Epithelial cell of esophagus (primary cell): ENCODE measurements at places on chromosomes 13 and 19.
A peak's percentile ranks its signal among the peaks of the same experiment; 100 is the strongest.

DNA sequence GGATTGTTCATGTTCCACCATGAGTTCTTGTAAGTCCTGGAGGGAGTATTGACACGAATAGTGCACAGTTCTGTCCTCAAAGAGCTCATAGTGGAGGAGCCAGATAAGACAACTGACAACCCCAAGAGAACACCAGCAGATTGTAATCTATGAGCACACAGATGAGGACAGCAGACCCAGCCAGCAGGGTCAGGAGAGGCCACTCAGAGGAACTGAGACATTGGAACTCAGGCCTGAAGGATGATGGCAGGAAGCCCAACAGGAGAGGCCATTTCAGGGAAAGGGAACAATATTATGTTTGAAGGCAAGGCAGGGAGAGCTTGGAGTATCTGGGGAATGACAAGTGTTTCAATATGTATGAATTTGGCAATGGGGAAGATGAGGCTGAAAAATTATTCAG lies 63.7 kb upstream of the IPO5 start:
- DNase-seq = no peak

DNA sequence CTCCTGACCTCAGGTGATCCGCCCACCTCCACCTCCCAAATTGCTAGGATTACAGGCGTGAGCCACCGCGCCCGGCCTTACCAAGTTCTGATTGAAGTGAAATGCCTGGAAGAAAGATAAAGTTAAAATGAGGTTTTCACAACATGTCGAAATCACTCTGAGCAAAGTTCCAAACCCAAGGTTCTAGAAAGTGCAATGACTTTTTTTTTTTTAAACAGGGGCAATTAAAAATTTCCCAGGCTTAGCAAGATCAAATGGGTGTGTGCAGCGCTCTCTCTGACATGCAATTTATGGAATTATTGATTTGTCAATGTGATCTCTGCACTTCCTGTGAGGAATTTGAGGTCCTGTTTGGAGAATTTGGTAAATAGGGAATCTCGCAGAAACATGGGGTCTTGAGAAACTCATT lies 12.8 kb upstream of the MAP2K2 start:
- no peak for DNase-seq

DNA sequence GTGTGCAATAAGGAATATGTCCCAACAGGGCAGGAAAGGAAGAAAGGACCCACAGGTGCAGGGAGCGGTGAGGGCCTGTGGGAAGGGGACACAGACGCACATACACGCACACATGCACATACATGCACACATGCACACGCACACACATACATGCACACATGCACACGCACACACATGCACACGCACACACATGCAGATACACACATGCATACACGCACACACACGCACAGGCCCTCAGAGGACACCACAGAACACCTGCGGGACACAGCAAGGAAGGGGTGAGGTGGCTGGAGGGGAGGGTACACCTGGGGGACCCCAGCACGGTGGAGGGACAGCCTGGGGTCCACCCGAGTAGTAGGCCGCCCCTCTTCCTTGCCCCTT lies 12.9 kb downstream of the PIP5K1C start:
- DNase-seq = no peak

GRCh38 chr13:110092831-110093247 lies 214.1 kb downstream of the COL4A1 start:
- no peak for DNase-seq

GRCh38 chr13:95188128-95188527 lies 113.1 kb downstream of the ABCC4 start:
- DNase-seq = no peak

DNA sequence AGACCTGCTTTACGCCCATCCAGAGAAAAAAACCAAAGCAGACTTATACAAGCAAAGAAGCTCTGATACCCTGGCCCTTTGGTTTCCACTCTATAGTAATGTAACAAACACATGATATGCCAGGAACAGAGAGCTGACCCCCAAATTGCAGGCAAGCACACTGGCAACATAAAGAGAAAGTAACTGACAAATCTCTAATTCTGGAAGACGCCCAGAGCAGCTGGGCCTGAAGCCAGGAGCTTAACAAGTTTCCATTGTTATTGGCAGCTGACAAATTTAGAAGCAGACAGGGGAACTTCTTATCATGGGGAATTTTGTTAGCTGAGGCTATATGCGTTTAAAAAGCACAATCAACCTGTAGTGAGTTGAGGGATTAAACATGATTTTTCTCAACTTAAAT lies 158.0 kb downstream of the DLEU7 start:
- DNase-seq = peak; percentile 46

GRCh38 chr19:34337739-34338138 lies 27.3 kb upstream of the GPI start:
- DNase-seq = no peak

- peak; percentile 36 for DNase-seq
Observed at GRCh38 chr19:44640518-44640917, 3.2 kb upstream of the PVR start.

DNA sequence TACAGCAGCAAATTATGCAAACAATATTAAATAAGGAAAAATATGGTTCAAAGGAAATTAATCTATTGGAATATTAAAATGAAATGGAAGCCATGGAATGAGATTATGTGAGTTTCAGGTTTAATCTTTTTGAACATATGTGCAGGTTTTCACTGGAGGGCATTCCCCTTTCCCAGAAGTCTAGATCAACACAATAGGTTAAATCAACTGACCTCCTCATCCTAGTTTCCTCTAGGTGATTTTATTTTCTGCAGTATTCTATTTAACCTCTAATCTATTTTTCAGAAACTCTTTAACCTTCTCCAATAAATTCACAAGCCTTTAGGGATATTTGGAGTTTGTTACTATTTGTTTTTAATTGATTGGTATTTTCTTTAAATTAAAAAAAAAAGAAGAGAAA lies 2657.6 kb upstream of the PCDH20 start:
- DNase-seq = no peak

DNA sequence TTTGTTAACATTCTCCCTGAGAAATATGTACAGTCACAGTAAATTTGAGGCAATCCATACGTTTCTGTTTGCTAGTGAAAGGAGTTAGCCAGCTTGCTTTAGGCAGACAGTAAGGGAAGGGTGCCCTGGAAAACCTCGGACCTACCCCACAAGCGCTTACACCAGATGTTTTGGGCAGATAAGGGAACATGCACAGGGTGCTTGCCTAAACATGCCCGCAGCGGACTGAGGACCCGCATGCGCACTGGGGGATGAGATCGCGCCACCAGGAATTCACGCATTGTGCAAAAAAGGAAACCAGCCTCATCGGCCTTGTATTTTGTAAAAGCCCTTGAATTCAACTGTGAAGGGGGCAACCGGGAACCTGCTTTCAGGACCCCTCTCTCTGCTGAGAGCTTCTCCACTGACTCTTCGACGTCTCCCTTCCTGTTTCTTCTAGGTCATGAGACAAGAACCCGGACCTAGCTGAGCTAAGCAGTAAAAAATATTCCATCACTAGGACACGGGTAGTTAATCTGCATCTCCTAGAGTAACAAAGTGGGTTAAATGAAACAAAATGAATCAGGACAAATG lies 1399.2 kb upstream of the ATXN8OS start:
- no peak for DNase-seq

GRCh38 chr13:38202740-38203139 lies 146.9 kb upstream of the UFM1 start:
- DNase-seq = peak; percentile 78

DNA sequence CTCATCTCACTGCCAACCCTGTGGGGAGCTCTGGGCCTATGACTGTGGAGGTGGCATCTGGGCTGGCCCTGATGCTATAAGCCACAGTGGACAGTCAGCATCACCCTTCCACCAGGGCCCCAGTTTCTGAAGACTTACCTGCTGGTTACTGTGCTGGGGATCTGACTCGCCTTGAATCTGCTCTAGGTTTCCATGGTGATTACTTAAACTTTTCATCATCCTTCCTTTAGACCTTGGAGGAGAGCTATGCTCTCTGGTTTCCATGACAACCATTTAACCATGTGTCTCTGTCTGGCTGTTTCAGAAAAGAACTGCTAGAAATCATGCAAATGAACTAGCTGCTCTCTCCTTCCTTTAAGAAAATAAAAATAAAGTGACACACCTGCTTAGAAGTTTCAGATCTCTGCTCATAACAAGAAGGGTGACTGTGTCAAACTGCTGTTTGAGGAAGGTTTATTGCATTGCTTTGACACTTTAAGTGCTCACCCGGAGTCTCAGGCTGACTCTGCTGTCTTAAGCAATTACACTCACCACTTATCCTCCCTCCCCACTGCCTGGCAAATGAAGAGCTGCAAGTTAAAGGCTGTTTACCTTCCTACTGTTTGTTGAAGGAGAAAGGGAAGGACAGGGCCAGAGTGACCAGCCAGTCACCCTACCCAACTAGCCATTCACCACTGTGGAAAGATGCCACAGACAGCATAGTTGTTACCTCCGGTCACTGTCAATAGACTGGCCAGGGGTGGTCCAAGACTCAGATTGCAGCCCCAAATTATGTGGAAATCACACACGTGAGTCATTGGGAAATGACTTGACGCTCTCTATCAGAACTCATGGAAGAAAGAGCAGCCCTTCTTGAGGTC lies 87.6 kb downstream of the HSPH1 start:
- peak; percentile 46 for DNase-seq

DNA sequence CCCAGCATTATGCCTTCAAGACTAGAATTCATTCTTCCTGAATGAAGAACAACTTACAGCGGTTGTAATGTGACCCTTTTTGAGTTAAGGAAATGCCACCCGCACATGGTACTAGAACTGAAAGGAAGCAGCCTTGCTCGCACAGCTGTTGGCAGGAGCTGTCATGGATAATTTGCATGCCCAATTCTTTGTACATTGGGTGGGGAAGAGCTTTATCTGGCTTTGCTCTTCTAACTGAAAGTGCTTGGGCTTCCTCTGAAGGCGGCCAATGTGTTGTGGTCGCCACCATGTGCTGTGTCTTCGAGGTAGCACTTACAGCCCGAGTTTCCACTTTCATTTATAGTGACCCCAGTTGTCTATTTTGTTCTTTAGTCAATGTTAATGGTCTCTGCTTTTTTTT lies 3.4 kb downstream of the CCNE1 start:
- no peak for DNase-seq

DNA sequence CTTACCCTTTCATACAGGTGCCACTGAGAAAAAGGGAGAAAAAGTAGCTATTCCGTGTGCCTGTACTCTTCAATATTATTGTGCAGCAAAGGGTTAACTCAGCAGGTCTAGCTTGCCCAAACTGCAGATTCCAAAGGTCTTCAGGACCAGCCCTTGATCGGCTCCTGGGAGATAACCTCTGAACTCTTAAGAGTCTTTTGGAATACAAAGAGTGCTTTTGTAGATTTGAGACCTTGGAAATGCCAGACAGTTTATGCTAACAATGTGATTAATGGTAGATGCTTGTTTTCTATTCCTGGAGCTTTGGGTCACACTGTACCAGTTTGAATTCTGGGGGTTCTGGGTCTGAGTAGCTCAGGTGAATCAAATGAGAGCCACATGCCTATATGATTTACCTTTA lies 844.7 kb upstream of the MIR17HG start:
- no peak for DNase-seq

- peak; percentile 86 for DNase-seq
Observed at GRCh38 chr13:42762251-42762650, 19.1 kb upstream of the FAM216B start.

GRCh38 chr13:99261059-99261458 lies 2.9 kb upstream of the GPR18 start:
- DNase-seq = no peak

- DNase-seq = no peak
Observed at GRCh38 chr13:20728579-20729311, 25.2 kb downstream of the IL17D start.

- no peak for DNase-seq
Observed at GRCh38 chr13:82036602-82037001, 1695.7 kb upstream of the SPRY2 start.

DNA sequence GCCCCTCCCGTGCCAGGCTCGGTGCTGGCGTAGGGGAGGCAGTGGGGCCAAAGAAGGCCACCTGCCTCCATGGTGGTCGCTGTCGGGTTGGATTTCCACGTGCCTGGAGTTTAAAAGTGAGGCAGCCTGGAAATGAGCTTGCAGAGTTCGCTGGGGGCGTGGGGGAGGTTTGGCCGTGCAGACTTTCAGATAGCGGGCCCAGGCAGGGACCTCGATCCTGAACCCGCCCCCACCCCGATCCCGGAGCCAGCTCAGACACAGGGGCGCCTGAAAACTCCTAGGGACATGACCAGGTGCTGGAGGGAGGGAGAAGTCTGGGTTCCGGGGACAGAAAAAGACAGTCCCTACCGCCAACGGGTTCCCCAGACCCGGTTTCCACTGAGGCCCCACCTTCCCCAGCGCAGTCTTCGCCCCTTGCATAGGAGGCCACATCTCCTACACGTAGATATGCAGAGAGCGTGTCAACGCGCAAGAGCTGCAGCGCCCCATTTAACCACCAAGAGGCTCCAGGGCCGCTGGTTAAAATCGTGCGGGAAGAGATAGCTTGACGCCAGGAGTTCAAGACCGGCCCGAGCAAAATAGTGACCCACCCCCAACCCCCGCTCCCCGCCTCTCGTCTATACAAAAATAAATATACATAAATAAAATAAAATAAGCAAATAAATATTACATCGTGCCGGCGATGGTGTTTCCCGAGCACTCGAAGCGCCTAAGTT lies 8.5 kb downstream of the CCDC8 start:
- peak; percentile 50 for DNase-seq

DNA sequence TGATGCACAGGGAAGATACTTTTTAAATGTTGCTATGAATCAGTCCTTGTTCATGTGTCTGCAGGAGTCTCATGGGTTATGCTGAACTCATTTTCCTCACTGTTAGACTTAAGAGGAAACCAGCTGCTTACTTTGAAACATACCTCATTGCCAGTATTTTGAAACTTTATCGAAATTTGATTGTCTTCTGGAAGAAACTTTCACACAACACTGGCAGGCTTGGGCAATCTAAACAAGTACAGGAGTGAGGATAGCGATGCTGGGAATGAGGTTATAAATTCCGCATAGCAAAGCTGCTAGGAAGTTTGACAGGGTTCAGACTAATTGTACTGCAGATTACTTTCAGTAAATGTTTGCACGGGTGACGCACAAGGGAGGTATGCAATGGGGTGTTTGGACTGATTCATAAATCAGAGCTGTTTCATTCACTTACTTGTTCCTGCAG lies 245.7 kb downstream of the DNAJC15 start:
- peak; percentile 96 for DNase-seq

DNA sequence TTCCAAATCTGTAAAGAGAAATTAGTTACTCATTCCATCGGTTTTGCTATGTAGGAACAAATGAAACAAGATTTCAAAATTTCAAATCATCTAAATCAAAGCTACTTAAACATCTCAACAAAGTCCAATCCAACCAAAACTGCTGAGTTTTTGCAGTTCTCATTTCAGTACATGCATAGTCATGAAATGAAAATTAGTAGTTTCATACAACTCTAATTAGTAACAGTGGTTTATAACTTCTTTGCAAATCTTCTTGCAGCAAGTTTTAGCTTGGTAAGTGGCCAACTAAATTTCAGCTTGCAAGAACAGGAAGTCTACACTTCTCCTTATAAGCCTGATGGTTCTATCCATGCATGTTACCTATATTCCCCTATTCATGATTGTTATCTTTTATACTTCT lies 75.6 kb downstream of the SPRY2 start:
- no peak for DNase-seq

GRCh38 chr13:80973721-80974120 lies 632.8 kb upstream of the SPRY2 start:
- peak; percentile 52 for DNase-seq
